Stimulated activated memory B cell treated with anti-CD40 and anti-IgM and Interleukin-4, amounts not matched to agents 10 μg/mL and 1 μg/mL and 100 μg/mL, for 72 hours (primary cell): ENCODE measurements at places on chromosomes 4 and X.

GRCh38 chrX:37594755-37595382 is 23.4 kb downstream of the LANCL3 start:
- no peak for ATAC-seq

- ATAC-seq, result peak; percentile 100
Observed at GRCh38 chr4:89324671-89325070, 17.1 kb upstream of the GPRIN3 start.

DNA sequence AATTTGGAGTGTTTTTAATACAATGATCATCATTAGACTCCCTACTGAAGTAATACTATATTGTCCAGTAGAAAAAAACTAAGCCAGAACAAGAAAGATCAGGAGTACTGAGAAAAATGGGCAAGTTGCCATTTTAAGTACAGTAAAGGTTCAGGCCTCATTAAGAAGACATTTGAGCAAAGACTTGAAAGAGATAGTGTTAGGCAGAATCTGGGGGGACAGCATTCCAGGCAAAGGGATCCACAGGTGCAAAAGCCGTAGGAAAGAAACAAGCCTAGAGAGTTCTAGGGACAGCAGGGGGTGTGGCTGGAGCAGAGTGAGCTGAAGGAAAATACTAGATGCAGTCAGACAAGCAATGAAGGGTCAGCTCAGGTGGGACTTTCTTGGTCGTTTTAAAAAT is 58.1 kb upstream of the INTU start:
- no peak for ATAC-seq

- no peak for ATAC-seq
Observed at GRCh38 chrX:1093121-1093520, 119.3 kb downstream of the CRLF2 start.

DNA sequence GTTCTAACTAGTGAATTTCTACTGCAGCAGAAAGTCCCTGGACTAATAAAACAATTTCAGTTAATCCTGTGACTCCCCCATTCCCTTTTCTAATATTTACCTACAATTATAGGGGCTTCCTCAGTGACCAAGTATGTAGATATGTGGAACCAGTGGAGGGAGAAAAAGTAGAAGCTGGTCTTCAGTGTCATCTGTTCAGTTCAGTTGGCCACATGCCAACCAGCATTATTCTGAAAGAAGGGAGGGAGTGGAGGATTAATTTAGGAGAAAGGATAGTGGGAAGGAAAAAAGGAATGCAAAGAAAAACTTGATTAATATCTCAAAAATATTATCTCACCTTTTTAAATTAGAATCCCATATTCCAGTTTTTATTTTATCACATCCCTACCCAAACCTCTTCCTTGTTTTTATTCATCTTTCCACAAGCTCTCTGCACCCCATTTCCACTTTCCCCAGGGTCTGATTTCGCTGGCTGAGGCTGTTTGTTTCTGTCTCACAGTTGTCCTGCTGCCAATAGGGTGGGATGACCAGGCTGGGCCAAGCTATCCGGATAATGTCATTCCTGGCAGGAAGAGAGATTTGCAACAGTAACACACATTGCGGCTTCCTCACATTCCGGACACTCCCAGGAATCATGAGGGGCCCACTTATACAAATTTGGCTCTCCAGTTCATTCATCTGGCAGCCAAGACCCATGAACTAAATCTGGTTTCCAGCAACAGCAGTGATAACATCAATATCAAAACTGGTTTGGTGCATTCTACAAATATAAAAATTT is 24.6 kb upstream of the ANTXR2 start:
- ATAC-seq, result no peak

DNA sequence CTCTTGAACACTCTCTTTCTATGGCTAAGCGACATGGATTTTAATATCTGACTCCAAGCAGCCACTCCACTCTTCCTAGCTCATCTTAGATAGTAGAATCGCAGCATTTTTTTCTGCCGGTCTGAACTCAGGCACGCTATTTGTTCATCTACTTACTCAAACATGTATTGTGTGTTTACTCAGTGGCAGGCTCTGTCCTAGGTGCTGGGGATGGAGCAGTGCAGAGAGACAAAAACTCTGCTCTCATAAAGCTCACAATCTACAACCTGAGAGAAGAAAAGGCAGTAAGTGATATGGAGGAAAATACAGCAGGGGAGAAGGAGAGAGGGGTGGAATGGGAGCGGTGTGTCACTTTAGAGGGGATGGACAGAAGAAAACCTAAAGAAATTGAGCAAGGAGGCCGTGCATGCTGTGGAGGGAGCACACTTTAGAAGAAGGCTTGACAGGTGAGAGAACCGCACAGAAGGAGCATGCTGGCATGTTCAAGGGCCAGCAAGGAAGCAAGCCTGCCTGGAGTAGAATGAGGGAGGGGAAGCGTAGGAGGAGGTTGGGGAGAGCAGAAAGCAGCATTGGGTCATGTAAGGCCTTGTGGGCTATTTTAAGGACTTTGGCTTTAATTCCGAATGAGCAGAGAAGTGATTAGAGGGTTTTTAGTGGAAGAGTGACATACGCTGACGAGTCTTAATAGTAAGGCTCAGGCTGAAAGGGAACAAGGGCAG is 132.0 kb downstream of the ANK2 start:
- peak; percentile 34 for ATAC-seq

DNA sequence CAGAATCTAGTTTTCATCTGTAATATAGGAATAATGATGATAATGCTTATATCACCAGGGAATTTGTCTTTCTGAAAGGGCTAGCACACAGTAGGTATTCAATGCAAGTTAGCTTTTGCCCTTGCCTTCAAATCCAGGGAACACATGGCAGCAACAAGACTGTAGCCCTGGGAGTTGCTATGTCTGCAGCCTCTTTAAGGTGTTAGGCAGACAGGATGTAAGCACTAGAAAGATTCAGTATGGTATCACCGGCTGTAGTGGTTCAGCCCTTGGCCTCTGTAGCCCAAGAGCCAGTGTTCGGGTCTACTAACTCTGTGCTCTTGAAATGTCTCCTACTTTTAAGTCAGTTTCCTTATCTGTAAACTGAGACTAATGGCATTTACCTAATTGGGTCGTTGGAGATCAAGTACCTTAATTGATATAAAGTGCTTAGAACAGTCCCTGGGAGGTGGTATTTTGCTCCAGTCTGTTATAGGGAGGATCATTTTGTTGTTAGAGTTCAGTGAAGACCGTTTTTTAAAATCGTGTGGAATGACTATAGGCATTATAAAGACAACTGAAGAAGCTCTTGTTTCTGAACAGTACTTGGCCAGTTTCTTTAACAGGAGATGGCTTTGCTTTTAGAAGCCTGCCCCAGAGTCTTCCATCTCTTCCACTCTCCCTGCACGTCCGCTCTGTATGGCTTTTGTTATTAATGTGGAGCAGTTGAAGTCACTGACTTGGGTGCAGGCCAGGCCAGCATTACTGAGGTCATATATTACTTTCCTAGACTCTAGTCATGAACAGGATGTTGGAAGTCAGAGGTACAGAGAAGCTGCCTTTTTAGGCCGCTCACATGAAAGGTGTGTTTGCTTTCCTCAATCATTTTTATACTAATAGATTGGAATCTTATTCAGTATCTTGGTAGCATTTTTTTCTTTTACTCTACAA is 44.8 kb downstream of the GAB1 start:
- no peak for ATAC-seq
